Osteocyte (in vitro differentiated cells): ENCODE measurements at places on chromosomes 7 and 10.
A peak's percentile ranks its signal among the peaks of the same experiment; 100 is the strongest.

DNA sequence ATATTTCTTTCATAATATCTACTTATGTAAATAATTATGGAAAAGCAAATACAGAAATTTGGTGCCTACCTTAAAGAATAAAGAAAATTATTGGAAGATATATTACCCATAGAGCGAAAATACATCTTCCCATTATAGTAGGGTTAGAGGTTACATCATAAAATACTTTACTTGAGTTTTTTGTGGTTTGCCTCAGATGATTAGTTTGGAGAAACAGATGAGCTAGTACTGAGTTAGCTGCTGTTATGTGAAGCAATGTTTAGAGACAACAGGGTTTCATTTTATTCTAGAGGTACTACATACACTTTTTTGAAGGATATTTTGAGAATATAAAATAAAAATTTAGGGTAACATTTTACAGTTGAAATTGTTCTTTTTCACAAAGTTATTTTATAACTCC lies 2.9 kb upstream of the MLLT10 start:
- H3K27me3 ChIP-seq, result no peaks in the 10 kb centered on the region
- H3K36me3 ChIP-seq, result no peaks in the 10 kb centered on the region
- peaks cover 44% of the 10 kb centered on the region for H3K4me1 ChIP-seq

DNA sequence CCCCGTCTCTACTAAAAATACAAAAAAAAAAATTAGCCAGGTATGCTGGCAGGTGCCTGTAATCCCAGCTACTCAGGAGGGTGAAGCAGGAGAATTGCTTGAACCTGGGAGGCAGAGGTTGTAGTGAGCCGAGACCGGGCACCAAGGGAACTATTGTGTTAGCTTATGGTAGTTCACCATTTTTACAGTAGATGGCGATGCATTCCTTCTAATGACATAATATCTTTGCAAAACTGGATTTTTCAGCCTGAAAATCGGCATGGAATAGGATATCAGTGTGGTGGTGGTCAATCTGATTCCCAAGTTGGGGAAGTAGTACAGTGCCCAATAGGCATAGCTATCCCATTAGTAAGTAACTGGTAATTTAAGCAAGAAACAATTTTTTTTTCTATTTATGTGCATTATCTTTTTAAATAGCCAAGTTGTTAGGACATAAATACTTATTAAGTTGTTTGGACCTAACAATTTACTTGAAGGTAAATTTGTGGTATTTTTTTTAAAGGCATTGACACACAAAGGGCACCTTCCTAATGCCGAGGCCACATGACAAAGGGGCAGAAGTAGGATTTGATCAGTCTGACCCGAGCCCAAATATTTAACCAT lies 17.6 kb upstream of the IMPDH1 start:
- H3K27me3 ChIP-seq, result peaks cover 10% of the 10 kb centered on the region
- H3K4me1 ChIP-seq, result peaks cover 4% of the 10 kb centered on the region
- DNase-seq, result no peak

DNA sequence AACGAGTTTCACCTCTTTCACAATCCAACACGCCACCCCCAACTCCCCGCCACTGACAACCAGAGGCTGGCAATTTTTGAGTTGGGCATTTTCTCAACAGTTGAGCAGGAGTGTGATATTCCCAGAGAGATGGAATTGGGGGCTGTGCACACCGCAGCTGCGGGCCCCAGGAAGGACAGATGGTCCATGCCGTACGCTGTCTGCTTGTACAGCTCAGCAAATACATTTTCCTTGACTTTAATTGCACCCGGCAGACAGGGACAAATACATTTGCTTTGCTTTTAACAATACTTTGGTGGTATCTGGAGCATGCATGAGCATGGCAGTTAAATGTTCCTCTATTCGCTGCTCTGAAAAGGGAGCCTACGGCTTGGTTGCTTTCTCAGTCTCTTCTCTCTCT lies 354.2 kb upstream of the DPP6 start:
- no peaks in the 10 kb centered on the region for H3K27me3 ChIP-seq
- no peak overlapping the region for H3K27ac ChIP-seq
- H3K4me3 ChIP-seq, result no peak overlapping the region
- no peak for DNase-seq
- no peaks in the 10 kb centered on the region for H3K36me3 ChIP-seq

DNA sequence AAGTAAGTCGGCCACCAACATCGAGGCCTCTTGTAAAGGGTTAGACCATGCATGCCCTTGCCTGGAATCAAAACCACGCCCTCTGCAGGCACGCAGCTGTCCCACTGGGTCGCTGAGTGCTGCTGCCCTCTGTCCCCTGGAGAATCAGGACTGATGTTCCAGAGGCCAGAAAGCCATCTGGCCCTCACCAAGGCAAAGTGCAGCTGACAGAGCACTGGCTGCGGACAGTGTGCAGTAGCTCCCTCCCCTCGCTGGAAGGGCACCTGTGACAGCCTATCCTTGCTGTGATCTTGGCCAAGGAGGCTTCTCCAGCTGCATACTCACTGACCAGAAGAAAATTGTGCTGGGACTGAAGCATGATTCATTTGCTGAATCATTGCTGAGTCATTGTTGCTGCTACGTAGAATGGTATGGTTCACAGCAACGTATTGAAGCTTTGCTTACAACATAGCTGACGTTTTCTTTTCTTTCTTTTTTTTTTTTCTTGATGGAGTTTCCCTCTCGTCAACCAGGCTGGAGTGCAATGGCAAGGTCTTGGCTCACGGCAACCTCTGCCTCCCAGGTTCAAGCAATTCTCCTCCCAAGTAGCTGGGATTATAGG lies 30.4 kb downstream of the DDC start:
- H3K4me3 ChIP-seq, result no peak overlapping the region
- peaks cover 9% of the 10 kb centered on the region for H3K27me3 ChIP-seq
- peak overlapping the region; percentile 23 for H3K27ac ChIP-seq

GRCh38 chr7:30814700-30815387 lies 43.6 kb downstream of the MINDY4 start:
- H3K27ac ChIP-seq, result no peak overlapping the region
- H3K4me1 ChIP-seq, result peaks cover 33% of the 10 kb centered on the region
- peaks cover 5% of the 10 kb centered on the region for H3K36me3 ChIP-seq

DNA sequence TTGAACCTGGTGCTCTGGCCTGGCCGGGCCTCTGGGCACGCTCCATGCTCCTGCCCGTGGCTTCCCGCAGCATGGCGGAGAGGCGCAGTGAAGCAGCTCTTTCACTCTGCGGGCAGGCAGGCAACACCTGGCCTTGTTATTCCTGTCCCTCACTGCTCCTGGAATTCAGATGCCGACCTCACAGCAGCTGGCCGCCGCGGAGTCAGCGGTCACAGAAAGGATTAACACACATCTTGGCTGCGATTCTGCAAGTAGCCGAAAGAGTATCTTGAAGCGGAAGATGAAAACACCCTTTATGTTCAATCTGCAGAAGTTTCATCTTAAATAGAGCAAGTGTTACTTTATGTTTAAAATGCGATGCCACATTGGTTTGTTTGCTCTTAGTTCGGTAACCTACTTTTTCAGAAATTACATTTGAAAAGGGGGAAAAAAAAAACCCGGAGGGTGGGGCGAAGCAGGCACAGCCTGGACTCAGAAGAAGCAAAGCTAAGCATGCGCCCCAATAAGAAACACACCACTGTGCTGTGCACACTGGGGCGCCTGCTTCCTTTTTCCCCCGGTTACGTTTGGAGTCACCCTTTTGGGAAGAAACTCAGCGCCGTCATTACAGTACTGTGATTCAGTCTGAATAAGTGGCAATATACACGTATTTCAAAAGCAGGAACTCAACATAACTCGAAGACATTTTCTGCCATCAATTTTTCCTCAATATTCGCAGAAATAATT lies 42.3 kb downstream of the BRI3 start:
- no peaks in the 10 kb centered on the region for H3K36me3 ChIP-seq
- no peak overlapping the region for H3K4me3 ChIP-seq
- H3K4me1 ChIP-seq, result peaks cover 13% of the 10 kb centered on the region
- DNase-seq, result no peak
- no peaks in the 10 kb centered on the region for H3K27me3 ChIP-seq

DNA sequence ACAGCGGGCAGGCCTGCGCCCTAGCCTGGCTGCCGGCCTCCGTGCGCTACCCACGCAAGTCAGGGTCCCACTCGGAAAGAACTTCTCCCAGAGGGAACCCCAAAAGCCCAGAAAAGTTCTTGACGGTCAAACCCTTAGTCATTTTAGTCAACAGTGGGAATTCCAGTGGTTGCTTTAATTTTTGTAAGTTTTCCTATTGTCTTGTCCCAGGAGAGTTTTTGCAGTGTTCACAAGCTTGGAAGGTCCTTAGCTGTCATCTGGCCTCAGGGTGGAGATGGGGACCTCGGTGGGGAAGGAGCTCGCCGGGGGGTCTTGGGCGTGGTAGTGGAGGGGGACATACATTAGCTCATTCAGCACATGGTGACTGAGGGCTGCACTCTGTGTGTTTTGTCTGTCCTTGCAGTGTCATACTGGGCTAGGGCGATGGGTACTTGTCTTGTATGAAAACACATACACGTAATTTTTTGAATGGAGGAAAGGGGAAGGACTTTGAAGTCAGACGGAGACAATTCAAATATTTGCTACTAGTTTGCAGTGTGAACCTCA lies 736 bp downstream of the MINDY4 start:
- peak overlapping the region; percentile 78 for H3K4me3 ChIP-seq
- no peak for DNase-seq
- H3K4me1 ChIP-seq, result peaks cover 15% of the 10 kb centered on the region
- peak overlapping the region; percentile 74 for H3K27ac ChIP-seq
- H3K36me3 ChIP-seq, result no peaks in the 10 kb centered on the region

- H3K36me3 ChIP-seq, result peaks cover 5% of the 10 kb centered on the region
- H3K4me3 ChIP-seq, result no peak overlapping the region
- H3K27me3 ChIP-seq, result no peaks in the 10 kb centered on the region
- H3K4me1 ChIP-seq, result peaks cover 47% of the 10 kb centered on the region
Measured at GRCh38 chr7:81682873-81683272, 87.0 kb downstream of the HGF start.

DNA sequence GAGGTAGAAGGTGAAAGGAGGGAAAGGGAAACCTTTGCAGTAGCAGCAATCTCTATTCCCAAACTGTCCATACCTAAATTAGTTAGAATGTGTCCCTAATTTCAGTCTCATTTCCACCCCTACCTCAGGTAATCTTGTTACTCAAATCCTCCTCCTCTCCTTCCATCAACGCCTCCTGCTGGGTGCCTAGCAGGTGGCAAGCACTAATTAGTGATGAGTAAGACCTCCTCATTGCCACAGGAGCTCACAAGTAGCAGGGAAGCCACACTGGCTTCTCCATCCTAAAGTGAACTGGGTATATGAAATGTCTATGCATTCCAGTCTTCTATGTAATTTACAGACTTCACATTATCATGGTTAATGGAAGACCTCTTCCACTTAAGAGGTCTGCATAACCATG lies 25.7 kb upstream of the FAM133B start:
- no peak overlapping the region for H3K4me3 ChIP-seq
- H3K4me1 ChIP-seq, result peaks cover 34% of the 10 kb centered on the region
- H3K27ac ChIP-seq, result no peak overlapping the region
- peaks cover 30% of the 10 kb centered on the region for H3K36me3 ChIP-seq
- no peak for DNase-seq

- peaks cover 6% of the 10 kb centered on the region for H3K4me1 ChIP-seq
- H3K4me3 ChIP-seq, result no peak overlapping the region
- no peaks in the 10 kb centered on the region for H3K27me3 ChIP-seq
- no peak for DNase-seq
- peaks cover 5% of the 10 kb centered on the region for H3K36me3 ChIP-seq
Measured at GRCh38 chr10:72573079-72573478, 52.8 kb downstream of the MICU1 start.

DNA sequence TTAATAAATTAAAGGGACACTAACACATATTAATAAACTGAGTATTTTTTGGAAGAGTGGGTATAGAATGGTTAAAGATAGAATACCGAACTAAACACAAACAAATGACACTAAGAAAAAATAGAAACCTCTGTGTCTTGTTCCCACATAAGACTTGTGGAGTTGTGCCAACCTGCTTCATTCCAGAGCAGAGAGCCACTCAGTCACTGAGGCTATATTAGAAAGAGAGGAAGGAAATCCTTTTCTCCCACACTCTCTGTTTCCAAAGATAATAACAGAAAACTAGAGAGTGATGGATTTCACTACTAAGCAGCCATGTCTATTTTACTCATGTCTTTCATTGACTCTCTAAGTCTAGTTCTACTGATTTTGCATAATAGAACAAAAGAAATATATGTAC lies 26.0 kb downstream of the CTNNA3 start:
- no peak overlapping the region for H3K27ac ChIP-seq
- no peak overlapping the region for H3K4me3 ChIP-seq
- no peaks in the 10 kb centered on the region for H3K27me3 ChIP-seq
- DNase-seq, result no peak

GRCh38 chr10:110500515-110500905 lies 2.8 kb downstream of the DUSP5 start:
- peak overlapping the region; percentile 88 for H3K27ac ChIP-seq
- peaks cover 3% of the 10 kb centered on the region for H3K36me3 ChIP-seq
- peaks cover 76% of the 10 kb centered on the region for H3K4me1 ChIP-seq
- H3K4me3 ChIP-seq, result peak overlapping the region; percentile 89
- DNase-seq, result no peak

DNA sequence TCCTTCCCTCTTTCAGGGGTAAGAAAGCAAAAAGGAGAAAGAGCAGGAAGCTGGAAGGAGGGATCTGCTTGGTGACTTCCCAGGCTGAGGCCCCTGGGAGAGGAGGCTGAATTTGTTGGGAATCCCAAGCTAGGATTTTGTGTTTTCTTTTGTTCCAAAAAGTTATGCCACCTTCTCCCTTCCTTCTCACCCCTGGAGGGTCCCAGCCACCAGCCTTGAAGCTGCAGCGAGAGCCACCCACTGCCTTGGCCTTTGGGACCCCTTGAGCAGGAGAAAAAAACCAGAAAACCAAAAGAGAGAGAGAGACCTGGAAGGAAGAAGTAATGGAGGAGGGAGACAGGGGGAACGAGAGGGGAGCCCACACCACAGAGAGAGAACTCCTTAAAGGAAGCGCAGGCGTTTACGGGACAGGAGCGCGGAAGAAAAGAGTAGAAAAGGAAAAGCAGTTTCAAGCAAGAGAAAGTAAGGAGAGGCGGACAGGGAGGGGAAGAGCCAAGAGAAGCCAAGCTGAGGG lies 7.2 kb downstream of the VAX1 start:
- no peak overlapping the region for H3K4me3 ChIP-seq
- no peak overlapping the region for H3K27ac ChIP-seq
- peaks cover 6% of the 10 kb centered on the region for H3K36me3 ChIP-seq
- peaks cover 25% of the 10 kb centered on the region for H3K4me1 ChIP-seq

GRCh38 chr10:117133273-117134055 lies 4.6 kb downstream of the VAX1 start:
- peak overlapping the region; percentile 90 for H3K27ac ChIP-seq
- peaks cover 39% of the 10 kb centered on the region for H3K4me1 ChIP-seq
- peak; percentile 75 for DNase-seq
- peak overlapping the region; percentile 68 for H3K4me3 ChIP-seq
- H3K36me3 ChIP-seq, result peaks cover 6% of the 10 kb centered on the region
- peaks cover 41% of the 10 kb centered on the region for H3K27me3 ChIP-seq

GRCh38 chr10:110336111-110336721 lies 31.5 kb upstream of the SMNDC1 start:
- H3K27ac ChIP-seq, result peak overlapping the region; percentile 72
- no peaks in the 10 kb centered on the region for H3K36me3 ChIP-seq
- peaks cover 2% of the 10 kb centered on the region for H3K27me3 ChIP-seq
- H3K4me1 ChIP-seq, result peaks cover 29% of the 10 kb centered on the region

- H3K27me3 ChIP-seq, result peaks cover 20% of the 10 kb centered on the region
- no peak overlapping the region for H3K4me3 ChIP-seq
- no peaks in the 10 kb centered on the region for H3K36me3 ChIP-seq
- no peak for DNase-seq
- H3K4me1 ChIP-seq, result no peaks in the 10 kb centered on the region
Measured at GRCh38 chr10:59234816-59235429, 58.5 kb downstream of the PHYHIPL start.

- H3K27ac ChIP-seq, result no peak overlapping the region
- peaks cover 32% of the 10 kb centered on the region for H3K36me3 ChIP-seq
- no peaks in the 10 kb centered on the region for H3K27me3 ChIP-seq
Measured at GRCh38 chr7:140027858-140028257, 34.9 kb downstream of the PARP12 start.

- no peak overlapping the region for H3K4me3 ChIP-seq
- no peaks in the 10 kb centered on the region for H3K27me3 ChIP-seq
- H3K27ac ChIP-seq, result peak overlapping the region; percentile 49
- H3K4me1 ChIP-seq, result peaks cover 27% of the 10 kb centered on the region
Measured at GRCh38 chr10:19947215-19947614, 131.0 kb downstream of the PLXDC2 start.
